Activated CD4-positive, alpha-beta memory T cell treated with anti-CD3 and anti-CD28 coated beads, Interleukin-2, amount 10 ng/mL, durations not matched to agents 7 days and 5 days (primary cell): ENCODE measurements at places on chromosomes 11 and 22. TPM values are rescaled to one million over a fixed set of nuclear protein-coding genes. Genes with fewer than 3 reads are reported as not detected.
A peak's percentile ranks its signal among the peaks of the same experiment; 100 is the strongest.

- H3K27me3 ChIP-seq: no peaks in the 10 kb centered on the region
- H3K4me3 ChIP-seq: no peak overlapping the region
- no peaks in the 10 kb centered on the region for H3K36me3 ChIP-seq
- no peaks in the 10 kb centered on the region for H3K4me1 ChIP-seq
- no peak for DNase-seq
- H3K27ac ChIP-seq: no peak overlapping the region
These were observed 32.7 kb downstream of the ARHGAP42 start for GRCh38 chr11:100719809-100720221.

DNA sequence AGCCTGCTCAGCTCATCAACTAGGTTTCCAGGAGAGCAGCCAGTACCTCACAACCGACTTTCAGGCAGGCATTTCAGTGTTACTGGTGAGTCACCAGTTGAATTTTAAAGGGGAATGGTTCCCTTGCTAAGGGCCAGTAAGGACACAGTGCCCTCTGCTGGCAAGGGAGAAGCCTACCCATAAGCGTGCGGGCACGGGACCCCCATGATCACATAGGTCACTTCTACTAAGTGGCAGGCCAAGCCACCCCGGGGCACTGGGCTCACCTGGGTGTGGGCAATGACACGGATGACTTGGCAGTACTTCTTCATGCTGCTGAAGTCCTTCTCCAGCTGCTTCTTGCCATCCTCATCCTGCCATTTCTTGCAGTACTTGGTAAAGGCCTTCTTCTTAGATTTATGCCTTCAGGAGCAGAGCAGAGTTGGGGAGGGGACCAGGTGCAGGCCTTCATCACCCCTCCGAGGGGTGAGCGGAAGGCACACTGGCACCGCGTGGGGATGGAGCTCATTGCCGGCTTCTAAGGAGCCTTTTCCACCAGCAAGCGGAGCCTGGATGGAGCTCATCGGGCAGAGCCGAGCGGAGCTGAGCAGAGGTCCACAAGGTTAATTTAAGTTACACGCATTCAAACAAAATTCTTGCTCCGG lies 2.9 kb downstream of the RPL3 start:
- peaks cover 78% of the 10 kb centered on the region for H3K36me3 ChIP-seq
- H3K27me3 ChIP-seq: no peaks in the 10 kb centered on the region
- peak overlapping the region; percentile 95 for H3K4me3 ChIP-seq
- peak overlapping the region; percentile 96 for H3K27ac ChIP-seq
- DNase-seq: peak; percentile 84

GRCh38 chr11:15957234-15957633 lies 399.1 kb downstream of the SOX6 start:
- no peak for DNase-seq
- H3K4me1 ChIP-seq: no peaks in the 10 kb centered on the region
- no peak overlapping the region for H3K27ac ChIP-seq
- H3K27me3 ChIP-seq: no peaks in the 10 kb centered on the region
- H3K4me3 ChIP-seq: no peak overlapping the region

DNA sequence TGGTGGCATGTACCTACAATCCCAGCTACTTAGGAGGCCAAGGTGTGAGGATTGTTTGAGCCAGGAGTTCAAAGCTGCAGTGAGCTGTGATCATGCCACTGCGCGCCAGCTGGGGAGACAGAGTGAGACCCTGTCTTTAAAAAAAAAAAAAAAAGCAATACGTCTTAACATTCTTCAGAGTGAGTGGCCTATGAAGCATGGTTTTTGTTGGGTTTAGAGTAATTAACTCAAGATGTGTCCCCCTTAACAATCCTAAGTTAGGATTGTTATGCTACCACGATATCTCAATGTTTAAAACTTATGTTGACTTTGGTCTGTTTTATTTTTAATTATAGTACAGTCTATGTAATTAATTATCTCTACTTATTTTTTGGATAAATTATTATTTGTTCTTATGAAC lies 156.1 kb downstream of the HIPK3 start:
- no peaks in the 10 kb centered on the region for H3K4me1 ChIP-seq
- no peak for DNase-seq
- no peak overlapping the region for H3K27ac ChIP-seq
- H3K27me3 ChIP-seq: peaks cover 27% of the 10 kb centered on the region

DNA sequence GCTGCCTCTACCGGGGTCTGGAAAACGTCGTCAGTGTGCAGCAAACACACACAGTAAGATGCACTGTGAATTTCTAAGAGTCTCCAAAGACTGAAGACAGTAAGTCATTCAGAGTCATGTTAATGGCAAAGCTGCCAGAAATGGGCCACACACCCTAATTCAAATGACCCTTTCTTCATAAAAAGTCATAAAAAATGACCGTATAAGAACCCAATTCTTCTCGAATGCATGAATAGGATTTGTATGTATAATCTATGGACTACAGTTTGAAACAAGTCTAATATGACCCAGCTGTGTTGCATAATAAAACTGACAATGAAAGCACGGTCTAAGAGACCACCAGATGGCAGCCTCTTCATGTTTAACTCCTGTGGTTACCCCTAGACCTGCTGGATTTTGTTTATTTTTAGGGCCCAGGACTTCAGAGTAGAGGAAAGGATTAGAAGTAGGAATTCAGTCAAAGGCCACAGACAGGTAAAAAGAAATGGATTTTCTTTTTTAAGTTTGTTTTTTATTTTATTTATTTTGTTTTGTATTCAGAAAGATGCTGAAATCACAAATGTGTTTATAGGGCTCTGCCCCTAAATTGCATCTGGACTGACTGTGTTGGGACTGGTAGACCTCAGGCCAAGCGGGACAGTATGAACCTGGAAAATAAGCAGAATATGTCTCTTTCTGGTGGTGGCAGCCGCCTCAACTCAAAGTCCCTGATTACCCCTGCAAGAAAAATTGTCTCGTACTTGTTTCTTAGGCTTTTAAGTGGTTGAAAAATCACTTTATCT lies 32.1 kb upstream of the SLC5A12 start:
- no peak overlapping the region for H3K4me3 ChIP-seq
- H3K4me1 ChIP-seq: no peaks in the 10 kb centered on the region
- H3K27me3 ChIP-seq: no peaks in the 10 kb centered on the region
- DNase-seq: no peak
- no peak overlapping the region for H3K27ac ChIP-seq

DNA sequence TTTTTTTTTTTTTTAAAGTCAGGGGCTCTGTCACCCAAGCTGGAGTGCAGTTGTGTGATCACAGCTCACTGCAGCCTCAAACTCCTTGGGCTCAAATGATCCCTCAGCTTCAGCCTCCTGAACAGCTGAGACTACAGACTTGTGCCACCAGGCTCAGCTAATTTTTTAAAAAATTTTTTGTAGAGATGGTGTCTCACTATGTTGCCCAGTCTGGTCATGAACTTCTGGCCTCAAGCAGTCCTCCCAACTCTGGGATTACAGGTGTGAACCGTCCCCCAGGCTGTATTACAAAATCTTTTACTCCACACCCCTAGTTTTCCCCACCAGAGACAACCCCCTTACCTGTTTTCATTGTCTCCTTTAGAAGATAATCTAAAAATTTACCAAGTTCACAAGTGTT lies 1.9 kb downstream of the CCDC117 start:
- peak overlapping the region; percentile 56 for H3K27ac ChIP-seq
- H3K4me3 ChIP-seq: peak overlapping the region; percentile 64
- H3K27me3 ChIP-seq: peaks cover 3% of the 10 kb centered on the region
- no peak for DNase-seq
- peaks cover 27% of the 10 kb centered on the region for H3K4me1 ChIP-seq

GRCh38 chr11:1518301-1518700 lies 31.7 kb upstream of the MOB2 start:
- DNase-seq: no peak
- H3K27me3 ChIP-seq: no peaks in the 10 kb centered on the region
- H3K4me1 ChIP-seq: peaks cover 15% of the 10 kb centered on the region
- H3K36me3 ChIP-seq: peaks cover 4% of the 10 kb centered on the region
- H3K4me3 ChIP-seq: no peak overlapping the region

DNA sequence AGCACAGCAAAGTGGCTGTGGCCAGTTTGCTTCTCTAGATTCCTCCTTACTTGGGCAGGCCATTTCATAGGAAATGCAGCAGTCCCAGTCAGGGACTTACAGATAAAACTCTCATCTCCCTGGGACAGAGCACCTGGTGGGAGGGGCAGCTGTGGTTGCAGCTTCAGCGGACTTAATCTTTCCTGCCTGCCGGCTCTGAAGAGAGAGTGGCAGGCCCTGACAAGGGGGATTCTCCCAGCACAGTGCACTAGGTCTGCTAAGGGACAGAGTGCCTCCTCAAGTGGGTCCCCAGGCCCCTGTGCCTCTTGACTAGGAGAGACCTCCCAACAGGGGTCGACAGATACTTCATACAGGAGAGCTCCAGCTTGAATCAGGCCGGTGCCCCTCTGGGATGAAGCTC lies 1649.1 kb downstream of the LRRC4C start:
- no peaks in the 10 kb centered on the region for H3K4me1 ChIP-seq
- no peaks in the 10 kb centered on the region for H3K27me3 ChIP-seq
- DNase-seq: no peak
- no peaks in the 10 kb centered on the region for H3K36me3 ChIP-seq
- H3K27ac ChIP-seq: no peak overlapping the region

DNA sequence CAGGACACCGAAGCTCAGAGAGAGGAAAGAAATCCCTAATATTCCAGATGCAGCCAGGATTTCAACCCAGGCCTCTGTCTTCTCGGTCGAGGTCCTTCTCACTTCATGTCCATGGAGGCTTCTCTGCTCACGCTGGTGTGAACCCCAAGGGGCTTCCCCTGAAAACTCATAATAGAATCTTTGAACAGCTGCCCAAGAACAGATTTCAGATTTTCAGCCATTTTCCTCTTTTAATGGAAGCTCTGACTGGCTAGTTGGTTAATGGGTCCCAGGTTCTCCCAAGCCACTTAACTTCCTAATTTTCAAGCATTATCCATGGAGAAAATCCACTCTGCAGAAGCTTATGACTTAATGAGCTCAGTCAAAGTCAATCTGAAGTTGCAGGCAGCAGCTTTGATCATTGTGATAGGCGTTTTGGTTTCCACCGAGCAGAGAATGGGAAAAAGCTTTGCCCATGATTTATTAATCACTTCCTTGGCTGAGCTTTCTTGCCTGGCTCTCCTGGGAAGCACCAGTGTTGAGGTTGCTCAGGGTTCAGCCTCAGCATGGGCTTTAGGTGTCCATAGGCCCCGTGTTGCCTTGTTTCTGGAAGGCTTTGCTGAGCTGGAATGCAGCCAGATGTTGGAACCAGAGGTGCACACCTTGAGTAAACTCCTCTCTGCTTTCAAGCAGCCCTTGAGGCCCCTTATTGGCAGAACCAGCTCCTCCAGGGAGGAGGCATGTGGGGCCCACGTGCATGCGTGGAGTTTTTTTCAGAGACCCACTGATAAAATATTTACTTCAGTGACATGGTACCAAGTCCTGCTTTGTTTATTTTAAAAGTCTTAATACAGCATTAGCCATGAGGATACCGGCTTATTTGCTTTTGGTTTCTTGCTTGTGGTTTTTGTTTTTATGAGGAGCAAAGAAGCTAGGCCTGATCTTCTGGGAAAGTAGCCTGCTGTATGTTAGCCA lies 25.5 kb downstream of the LDLRAD3 start:
- no peaks in the 10 kb centered on the region for H3K27me3 ChIP-seq
- no peak for DNase-seq
- no peak overlapping the region for H3K4me3 ChIP-seq
- no peaks in the 10 kb centered on the region for H3K4me1 ChIP-seq
- no peaks in the 10 kb centered on the region for H3K36me3 ChIP-seq
- no peak overlapping the region for H3K27ac ChIP-seq

- no peaks in the 10 kb centered on the region for H3K27me3 ChIP-seq
- no peak for DNase-seq
- H3K4me1 ChIP-seq: no peaks in the 10 kb centered on the region
These were observed 745.3 kb upstream of the RAG2 start for GRCh38 chr11:37343290-37343689.

DNA sequence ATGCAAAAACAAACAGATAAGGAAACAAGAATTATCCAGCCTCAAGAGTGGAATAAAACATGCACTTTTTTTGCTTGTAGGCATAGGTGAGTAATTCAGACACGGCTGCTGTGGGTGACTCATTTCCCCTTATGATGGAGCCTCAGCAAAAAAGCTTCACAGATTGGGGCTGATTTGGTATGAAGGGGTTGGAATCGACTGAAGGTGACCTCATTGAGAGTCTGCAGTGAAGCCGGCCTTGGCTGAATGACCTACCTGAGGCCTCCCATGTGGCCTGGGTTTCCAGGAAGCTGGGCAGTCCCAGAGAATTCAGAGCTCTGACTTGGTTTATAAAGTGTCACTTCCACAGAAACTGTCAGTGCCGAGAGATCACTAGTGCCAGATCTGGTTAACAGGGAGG lies 34.2 kb upstream of the VPREB1 start:
- H3K4me3 ChIP-seq: peak overlapping the region; percentile 38
- peak overlapping the region; percentile 95 for H3K27ac ChIP-seq
- peaks cover 43% of the 10 kb centered on the region for H3K4me1 ChIP-seq
- no peaks in the 10 kb centered on the region for H3K27me3 ChIP-seq
- H3K36me3 ChIP-seq: no peaks in the 10 kb centered on the region
- peak; percentile 78 for DNase-seq

GRCh38 chr22:30208631-30209603 lies 37.6 kb downstream of the LIF start:
- H3K27me3 ChIP-seq: no peaks in the 10 kb centered on the region
- DNase-seq: no peak
- no peak overlapping the region for H3K4me3 ChIP-seq
- H3K27ac ChIP-seq: no peak overlapping the region
- H3K36me3 ChIP-seq: no peaks in the 10 kb centered on the region

- peaks cover 2% of the 10 kb centered on the region for H3K36me3 ChIP-seq
- no peaks in the 10 kb centered on the region for H3K27me3 ChIP-seq
- no peak overlapping the region for H3K27ac ChIP-seq
- DNase-seq: no peak
- H3K4me3 ChIP-seq: no peak overlapping the region
These were observed 22.2 kb downstream of the LIF start for GRCh38 chr22:30224161-30224857.

GRCh38 chr11:2825261-2825888 lies 60.2 kb downstream of the CDKN1C start:
- H3K27ac ChIP-seq: no peak overlapping the region
- H3K27me3 ChIP-seq: no peaks in the 10 kb centered on the region
- no peak for DNase-seq
- H3K36me3 ChIP-seq: peaks cover 17% of the 10 kb centered on the region
- H3K4me3 ChIP-seq: no peak overlapping the region

The PAX6 gene
- not detected for total RNA-seq

The OPCML gene
- not detected for total RNA-seq

The WT1 gene
- total RNA-seq: not detected

The BIRC3 gene
- 79.0 TPM for total RNA-seq

The BIRC2 gene
- total RNA-seq: 36.0 TPM

The DPAGT1 gene
- 58.4 TPM for total RNA-seq

The OMP gene
- total RNA-seq: not detected

The POLD4 gene
- total RNA-seq: 74.0 TPM

The FGF4 gene
- not detected for total RNA-seq

The C1QTNF5 gene
- not detected for total RNA-seq

The UBQLNL gene
- total RNA-seq: 0.28 TPM

The LAYN gene
- total RNA-seq: 0.76 TPM

The LDHAL6A gene
- not detected for total RNA-seq

The TTLL1 gene
- 8.5 TPM for total RNA-seq
